Frontal cortex (tissue), 4 donors: ENCODE measurements at places on chromosomes 2 and 18.

- peak; percentile 41 for DNase-seq
Measured at GRCh38 chr18:12656938-12657683, 796 bp downstream of the SPIRE1 start.

- DNase-seq, result no peak
Measured at GRCh38 chr2:44833171-44834069, 108.1 kb upstream of the SIX3 start.

DNA sequence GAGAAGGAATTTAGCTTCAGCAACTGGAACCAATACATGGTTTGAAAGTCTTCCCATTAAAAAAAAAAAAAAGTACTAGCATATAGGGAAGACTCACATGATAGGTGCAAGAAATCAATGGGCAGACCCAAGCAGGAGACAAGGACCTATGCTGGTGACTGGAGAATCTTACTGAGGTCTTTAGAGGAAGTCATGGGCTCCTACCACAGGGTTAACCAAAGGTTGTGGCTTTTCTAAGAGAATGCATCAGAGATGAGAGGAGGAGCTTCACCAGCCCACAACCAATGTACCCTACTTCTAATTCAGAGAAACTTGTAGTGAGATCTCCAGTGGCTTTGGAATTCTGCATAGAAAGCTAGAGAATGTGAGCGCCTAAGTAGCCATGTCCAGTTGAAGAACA is 207.4 kb downstream of the NCKAP5 start:
- DNase-seq, result no peak

GRCh38 chr2:73933194-73933593 is 6.5 kb downstream of the DGUOK start:
- no peak for DNase-seq

- DNase-seq, result no peak
Measured at GRCh38 chr2:73103018-73103542, 9.7 kb downstream of the RAB11FIP5 start.

DNA sequence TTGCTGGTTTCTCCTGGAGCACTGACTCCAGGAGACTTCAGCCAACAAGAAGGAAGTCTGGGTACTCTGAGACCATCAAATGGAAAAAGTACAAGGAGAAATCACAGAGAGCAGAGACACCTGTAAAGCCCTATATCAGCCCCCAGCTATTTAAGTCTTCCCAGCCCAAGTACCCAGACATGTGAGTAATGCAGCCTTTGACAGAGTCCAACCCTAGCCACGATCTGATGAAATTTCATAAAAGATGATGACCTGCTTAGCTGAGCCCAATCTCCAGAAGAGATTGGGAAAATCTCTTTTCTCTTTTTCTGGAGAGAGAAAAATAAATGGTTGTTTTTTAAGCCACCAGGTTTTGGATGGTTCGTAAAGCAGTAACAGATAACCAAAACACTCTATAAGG is 196.6 kb downstream of the NBAS start:
- no peak for DNase-seq

GRCh38 chr2:62014102-62014501 is 108.6 kb downstream of the COMMD1 start:
- peak; percentile 47 for DNase-seq

DNA sequence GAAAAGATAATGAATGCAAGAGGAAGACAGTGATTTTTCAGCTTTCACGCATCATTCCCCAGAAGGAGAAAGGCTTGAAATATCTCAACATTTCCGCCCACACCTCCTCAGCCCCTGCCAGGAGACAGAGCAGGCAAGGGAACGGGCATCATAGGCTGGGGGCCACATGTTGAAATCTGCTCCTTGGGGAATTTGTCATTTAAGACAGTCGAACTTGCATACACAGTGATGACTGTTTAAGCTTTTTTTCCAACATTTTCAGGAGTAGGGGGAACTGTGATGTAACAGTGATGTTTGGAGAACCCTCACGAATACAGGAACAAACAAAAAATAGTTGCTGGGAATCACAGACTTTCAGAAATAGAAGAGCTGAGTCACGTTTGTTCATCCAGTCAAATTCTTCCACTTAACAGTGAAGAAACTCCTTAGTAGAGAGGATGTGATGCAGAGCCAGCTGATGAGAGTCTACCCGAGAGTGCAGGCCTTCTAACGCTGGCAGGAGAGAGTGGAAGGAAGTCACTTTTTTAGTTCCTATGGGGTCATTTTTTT is 266.8 kb downstream of the ALPK2 start:
- no peak for DNase-seq

GRCh38 chr2:96895746-96896651 is 26.1 kb upstream of the SEMA4C start:
- no peak for DNase-seq

DNA sequence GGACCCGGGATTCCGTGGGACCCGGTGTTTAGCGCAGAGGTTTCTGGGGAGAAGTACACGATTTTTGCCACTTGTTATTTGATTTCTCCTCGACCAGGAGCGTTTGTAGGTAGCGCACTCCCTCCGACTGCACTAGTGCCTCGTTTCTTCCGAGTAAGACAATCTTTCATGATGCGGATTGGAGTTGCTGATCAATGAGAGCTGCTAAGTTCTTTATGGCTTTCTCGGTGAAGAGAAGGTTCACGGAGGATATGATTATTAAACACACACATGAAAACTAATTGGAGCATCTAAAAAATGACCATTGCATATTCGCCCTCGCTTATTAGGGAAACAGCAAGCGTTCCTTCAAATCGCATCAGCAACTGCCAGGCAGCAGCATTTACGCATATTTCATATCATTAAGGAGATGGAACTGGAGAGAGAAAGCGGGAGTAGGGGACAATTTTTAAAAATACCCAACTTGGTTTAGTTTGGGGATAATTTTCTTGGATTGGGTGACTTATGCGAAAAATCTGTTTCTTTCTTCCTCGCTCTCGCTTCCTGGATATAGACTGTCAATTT is 616 bp downstream of the EML6 start:
- DNase-seq, result no peak

GRCh38 chr2:204131621-204132020 is 195.1 kb downstream of the ICOS start:
- no peak for DNase-seq

- DNase-seq, result no peak
Measured at GRCh38 chr2:200869014-200869413, 4.6 kb upstream of the CLK1 start.

GRCh38 chr2:6810961-6811360 is 54.7 kb downstream of the CMPK2 start:
- DNase-seq, result no peak

GRCh38 chr2:211737282-211737681 is 801.3 kb downstream of the ERBB4 start:
- DNase-seq, result no peak

GRCh38 chr2:660586-661359 is 16.4 kb downstream of the TMEM18 start:
- no peak for DNase-seq

DNA sequence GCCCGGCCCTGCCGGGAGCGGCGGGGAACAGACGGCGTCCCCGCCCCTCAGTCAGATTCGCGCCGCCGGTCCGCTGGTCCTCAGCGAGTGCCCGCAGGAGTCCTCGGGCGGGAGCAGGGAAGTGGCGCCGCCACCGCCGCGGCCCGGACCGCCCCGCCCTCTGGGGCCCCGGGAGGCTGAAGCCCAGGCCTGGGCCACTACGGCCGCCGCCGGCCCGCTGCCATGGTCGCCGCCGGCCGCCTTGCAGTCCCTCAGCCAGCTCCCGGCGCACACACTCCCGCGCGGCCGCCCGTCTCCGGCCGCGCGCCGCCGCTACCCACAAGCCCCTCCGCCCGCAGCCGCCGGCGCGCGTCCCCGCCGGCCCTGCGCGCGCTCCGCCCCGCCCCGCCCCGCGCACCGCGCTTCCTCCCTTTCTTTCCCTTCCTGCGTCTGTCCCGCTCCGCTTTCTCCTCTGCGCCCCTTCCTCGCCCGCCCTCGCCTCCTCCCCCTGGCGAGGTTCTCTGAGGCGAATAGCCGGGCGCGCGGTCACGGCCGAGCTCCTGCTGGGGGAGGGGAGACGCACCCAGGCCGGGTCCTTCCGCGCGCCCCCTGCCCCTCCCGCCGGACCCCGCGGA is at the start of gene ROCK2:
ROCK2 (minus strand) TSS at position 295 of the 614 bp plus-strand sequence. CDS start 500 bp downstream, outside the sequence.
- peak; percentile 84 for DNase-seq

DNA sequence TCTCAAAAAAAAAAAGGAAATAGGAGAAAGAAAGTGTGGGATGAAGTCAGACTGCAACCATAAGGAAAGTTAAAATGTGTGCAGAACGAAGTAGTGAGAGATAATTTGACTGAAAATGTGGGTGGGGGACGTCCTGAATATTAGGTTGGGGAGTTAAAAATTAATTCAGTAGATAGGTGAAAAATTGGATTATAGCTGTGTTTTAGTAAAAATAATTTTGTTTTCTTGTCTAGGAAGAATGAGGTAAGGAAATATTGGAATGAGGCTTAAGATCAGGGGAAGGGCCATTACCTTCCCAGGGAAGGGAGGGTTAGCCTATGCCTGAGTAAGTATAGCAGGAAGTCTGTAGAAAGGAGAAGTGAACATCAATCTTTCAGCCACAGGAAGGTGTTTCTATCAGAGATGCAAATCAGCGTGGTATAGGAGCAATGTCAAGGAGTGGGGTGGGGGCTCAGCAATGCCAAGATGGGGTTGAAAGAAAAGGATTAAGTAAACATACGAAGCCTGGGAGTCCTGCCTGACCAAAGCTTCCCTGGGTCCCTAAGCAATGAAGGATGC is 250.9 kb downstream of the PIEZO2 start:
- DNase-seq, result no peak

DNA sequence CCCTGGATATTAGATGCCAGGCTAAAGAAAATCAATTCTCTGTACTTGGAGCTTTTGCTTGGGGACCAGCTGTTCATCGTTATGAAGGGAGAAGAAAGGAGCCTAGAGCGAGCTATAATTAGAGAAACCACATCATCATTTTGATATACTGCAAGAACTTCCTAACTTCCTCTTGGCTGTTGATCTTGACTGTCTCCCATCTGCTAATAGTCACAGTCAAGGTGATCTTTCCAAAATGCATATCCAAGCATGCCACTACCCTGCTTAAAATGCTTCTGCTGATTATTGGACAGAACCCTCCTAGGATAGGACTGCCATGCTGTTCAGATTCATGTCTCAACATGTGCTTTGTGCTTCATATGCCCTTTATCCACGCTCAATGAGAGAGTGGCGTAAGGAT is 54.8 kb downstream of the RAPGEF4 start:
- no peak for DNase-seq

DNA sequence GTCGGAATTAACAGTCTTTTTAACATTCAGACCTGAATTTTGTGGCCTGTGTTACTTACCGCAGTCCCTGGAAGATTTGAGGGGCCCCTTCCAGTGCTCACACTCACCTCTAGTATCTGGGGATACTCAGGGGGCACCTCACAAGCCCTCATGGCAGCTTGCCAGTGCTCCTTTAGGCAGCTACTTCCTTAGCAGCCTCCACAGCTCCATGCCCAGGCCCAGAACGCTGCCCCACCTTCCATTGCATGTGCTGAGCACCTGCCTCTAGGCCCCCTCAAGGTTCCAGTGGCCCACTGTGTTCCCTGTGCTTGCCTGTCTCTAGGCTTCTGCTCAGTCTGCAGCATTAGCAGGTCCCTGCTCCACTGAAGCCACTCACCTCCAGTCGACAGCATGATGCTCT is 30.0 kb upstream of the PLA2R1 start:
- no peak for DNase-seq

DNA sequence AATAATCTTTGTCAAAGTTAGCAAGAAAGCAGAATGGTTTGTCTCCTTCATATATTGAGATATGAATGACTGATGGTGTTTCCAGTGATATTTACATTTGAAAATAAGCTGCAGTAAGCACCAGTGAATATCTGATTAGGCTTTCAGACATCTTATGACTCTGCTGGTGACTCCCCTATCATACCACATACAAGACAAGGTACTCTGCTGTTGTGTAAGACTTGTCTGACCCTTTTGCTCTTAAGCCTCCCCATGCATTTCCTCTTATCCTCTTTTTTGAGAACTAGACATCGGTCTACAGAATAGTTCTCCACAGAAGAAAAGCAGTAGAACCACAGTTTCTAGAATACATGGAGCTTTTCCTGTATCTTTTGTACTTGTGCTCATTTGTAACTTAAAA is 9.3 kb downstream of the POLI start:
- DNase-seq, result no peak

GRCh38 chr2:198135481-198135934 is 331.1 kb downstream of the PLCL1 start:
- DNase-seq, result no peak

GRCh38 chr2:178238750-178239149 is 44.4 kb downstream of the OSBPL6 start:
- DNase-seq, result no peak

DNA sequence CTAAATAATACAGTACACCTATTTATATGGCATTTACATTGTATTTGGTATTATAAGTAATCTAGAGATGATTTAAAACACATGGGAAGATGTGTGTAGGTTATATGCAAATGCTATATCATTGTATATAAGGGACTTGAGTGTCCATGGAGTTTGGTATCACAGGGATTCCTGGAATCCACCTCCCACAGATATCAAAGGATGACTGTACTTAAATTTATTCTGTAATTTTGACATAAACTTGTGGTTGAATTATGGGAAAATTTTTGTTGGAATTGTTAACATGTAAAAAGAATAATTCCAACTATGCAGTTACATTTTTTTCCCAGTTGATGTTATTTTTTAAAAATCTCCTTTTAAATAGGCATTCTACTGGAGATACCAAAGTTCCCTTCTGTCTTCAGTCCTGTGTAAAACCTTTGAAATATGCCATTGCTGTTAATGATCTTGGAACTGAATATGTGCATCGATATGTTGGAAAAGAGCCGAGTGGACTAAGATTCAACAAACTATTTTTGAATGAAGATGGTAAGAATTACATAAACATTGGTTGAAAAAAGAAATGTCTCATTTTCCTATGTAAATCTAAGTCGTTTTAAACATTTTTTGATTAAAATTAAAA is 24.1 kb downstream of the GLS start:
- no peak for DNase-seq

DNA sequence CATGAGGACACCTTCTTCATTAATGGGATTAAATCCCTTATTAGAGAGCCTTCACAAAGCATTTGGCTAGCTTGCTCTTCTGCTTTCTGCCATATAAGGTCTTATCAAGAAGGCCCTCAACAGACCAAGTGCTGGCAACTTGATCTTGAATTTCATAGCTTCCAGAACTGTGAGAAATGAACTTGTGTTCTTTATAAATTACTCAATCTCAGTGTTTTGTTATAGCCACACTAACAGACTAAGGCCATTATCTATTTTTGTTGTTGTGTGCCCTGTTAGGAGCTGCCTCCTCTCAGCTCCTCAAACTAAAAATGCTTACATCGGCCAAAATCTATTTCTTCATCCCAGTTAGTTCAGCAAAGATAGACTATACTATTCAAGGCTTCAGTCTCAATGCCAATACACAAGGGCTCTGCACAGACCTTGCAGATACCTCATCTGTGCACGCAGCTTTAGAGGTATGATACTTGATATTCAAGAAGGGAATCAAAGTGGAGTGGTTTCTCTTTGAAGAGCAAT is 182.9 kb downstream of the GPD2 start:
- no peak for DNase-seq

GRCh38 chr2:100188326-100188725 is 45.9 kb upstream of the AFF3 start:
- no peak for DNase-seq
